NCI-H1930 (cell line): ENCODE measurements at places on chromosomes 4 and X.

DNA sequence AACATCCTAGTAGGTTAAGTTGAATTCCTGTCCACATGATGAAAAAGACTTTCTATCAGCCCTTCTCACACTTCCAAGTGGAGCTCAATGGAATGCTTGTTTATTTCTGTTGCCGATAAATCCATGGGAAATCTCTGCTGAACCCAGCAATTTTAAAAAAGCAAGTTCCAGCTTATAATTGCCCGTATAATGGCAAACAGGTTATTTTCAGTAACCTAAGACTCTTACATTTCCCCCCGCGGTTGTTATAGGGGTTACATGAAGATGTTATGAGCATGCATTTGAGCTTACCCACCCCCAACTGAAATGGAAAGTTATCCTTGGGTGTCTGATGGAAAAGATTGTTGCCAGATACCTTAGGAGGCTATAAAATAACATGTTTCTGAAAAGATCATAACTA is 136.2 kb downstream of the PALLD start:
- no peak for DNase-seq

GRCh38 chr4:64581422-64581821 is 172.2 kb upstream of the TECRL start:
- DNase-seq = no peak

GRCh38 chrX:10608099-10608498 is 12.3 kb downstream of the MID1 start:
- no peak for DNase-seq

DNA sequence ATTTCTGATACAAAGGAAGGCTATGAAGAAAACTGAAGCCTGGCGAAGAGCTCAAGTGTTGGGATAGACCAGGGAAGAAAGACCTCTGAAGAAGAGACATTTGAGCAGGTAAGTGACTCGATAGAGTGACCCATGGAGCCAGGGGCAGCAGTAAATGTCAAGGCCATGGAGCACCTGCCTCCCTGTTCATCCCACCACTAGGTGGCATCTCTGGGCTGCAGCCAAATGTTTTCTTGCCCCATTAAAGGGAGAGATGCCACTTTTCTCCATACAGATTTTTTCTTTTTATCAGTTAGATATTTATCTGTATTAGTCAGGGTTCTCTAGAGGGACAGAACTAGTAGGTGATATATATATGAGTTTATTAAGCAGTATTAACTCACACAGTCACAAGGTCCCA is 4.9 kb upstream of the ZNF81 start:
- DNase-seq = peak; percentile 3

DNA sequence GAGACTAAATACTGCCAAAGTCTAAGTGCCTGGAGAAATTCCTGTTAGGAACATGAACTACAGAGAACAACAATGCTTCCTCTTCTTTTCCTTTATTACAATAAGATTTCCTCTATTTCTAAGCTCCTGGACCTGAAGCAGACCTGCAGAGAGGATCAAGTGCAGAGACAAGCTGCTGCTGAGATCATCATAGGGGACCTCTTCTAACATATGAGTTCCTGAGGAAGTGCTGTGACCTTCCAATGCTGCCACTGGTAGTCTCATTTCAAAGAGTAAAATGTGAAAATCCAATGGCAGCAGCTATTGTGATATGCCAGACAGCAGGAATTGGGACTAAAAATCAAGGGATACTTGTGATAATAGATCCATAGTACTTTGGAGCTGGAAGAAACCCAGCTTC is 28.0 kb downstream of the CCNG2 start:
- DNase-seq = no peak

GRCh38 chr4:26870576-26871262 is 10.1 kb downstream of the STIM2 start:
- DNase-seq = no peak

DNA sequence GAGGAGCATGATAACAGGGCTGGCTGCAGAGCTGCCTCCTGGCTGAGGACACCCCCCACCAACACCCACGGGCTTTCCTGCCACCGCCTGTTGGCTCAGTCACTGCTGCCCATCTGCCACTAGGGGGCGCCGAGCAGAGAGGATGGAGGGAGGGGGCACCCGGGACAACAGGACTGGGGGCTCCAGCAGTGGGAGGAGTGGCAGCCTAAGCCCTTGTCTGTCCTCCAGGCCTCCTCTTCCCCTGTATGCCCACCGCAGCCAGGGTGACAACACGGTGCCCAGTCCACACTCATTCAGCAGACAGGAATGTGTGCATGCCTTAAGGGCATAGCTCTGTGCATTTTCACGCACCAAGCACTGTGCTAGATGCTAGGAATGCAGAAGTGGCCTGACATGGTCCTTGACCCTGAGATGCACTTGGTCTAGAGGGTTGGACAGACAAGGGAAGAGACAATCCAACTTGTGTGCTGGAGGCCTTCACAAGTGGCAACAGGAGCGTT is 149.9 kb downstream of the AMMECR1 start:
- peak; percentile 2 for DNase-seq

DNA sequence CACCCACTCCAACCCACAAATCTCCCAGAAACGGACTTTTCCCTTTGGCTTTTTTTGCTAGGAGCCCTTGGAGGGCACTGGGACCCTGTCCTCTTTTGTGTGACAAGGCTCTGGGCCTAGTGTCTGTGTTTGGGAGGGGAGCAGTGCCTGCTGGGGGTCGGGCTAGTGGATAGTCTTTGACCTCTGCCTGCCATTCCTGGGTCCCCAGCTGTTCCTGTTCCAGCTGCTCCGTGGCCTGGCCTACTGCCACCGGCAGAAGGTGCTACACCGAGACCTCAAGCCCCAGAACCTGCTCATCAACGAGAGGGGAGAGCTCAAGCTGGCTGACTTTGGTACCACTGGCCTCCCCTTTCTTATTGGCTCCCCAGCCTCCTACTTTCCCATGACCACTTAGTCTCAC is 6.7 kb upstream of the USP11 start:
- no peak for DNase-seq

DNA sequence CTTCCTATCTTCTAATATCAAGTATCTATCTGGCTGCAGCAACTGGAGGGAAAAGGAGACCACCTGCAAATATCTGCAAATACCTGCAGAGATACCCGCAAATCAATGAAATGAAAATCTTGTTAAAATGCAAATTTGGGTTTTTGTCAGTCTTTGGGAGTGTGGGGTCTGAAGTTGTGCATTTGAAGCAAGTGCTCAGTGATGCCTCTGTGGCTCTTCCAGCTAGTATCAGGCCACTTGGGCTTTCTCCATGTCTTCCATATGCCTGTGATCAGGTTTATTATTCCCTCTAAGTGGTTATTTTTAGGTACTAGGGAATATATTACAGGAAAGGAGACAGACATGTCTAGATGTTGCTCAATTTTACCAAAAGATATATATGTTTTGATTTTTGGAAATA is 880.3 kb downstream of the ADGRL3 start:
- no peak for DNase-seq

- no peak for DNase-seq
Observed at GRCh38 chr4:14520171-14520570, 482.1 kb upstream of the CPEB2 start.

GRCh38 chr4:171390626-171391025 is 422.6 kb upstream of the GALNTL6 start:
- DNase-seq = no peak

DNA sequence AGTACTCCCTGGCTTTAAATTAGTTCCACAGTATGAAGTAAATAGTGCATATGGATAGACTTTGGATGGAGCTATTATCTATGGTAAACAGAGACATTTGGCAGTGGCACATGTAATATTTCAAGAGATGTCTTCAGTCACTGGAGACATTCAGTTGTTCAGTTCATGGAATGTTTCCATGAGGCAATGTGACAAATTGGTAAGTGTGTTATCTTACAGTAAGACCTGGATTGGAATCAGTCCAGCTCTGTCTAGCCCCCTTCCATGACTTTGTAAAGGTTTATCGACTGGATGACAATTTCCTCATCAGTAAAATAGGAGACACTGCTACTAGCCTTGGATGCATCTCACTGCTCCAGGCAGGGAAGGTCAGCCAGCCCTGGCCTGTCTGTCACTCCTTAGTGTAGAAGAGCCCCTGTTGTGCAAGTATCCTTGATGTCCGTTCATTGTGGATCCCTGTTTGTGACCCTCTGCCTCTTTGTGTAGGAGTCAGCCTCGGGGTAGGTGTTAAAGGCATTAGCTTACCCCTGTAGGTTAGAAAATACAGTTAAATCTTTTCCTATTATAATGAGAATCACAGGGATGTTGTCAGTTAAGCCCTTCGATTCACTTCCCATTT is 335.9 kb downstream of the ANK2 start:
- DNase-seq = no peak

- DNase-seq = no peak
Observed at GRCh38 chrX:17964871-17965270, 103.8 kb upstream of the RAI2 start.

- DNase-seq = no peak
Observed at GRCh38 chr4:6239968-6240367, 29.7 kb upstream of the WFS1 start.

DNA sequence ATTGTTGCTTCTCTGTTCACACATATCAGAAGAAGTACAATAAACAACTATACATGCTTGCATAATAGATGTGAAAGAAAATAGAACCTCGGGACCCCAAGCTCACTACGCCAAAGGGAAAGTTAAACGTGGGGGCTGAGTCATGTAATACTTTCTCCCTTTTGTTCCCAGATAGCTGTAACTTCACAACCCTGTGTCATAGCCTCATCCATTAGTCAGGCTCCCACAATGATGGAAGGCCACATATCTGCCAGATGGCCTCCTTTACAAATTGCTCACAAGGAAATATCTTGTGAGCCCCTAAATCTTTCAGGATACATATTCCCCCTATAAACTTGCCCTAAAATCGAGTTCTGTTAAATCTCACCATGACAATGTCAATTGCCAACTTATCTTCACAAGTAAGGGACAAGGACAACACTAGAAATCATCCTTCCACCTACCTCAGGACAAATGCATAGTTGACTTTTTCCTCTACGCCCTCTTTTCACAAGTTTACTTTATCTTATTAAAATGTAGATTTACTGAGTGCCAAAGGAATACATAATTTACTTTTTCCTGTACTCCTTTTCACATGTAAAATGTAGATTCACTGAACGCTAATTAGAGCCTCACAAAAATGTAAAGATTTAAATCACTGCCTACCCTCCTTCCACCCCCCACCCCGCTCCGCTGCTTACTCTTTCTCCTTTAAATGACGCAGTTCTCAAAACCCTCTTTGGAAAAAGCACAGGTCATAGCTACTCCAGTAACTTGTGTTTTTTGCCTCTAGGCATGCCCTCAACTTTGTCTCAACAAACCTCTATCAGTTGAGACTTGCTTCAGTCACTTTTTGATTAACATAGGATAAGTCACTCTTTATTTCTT is 477.1 kb downstream of the DTHD1 start:
- no peak for DNase-seq

- no peak for DNase-seq
Observed at GRCh38 chr4:182518421-182518820, 275.2 kb downstream of the TENM3 start.

DNA sequence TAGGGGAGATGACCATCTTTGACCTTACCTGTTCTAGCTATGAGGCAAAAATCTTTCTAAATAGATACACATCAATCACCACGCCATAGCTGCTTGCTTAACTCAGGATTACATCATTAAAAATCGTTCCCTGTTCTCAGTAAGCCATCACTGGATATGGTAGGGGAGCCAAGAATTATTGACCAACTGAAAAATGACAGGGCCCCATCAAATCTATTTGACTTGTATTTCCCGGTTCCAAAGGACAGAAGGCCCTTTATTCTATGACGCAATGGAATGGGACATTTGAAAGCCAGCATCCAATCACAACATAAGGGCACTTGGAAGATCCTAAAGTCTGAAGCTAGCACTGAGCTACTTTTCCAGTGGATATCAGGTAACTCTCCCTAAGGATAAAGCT is 75.6 kb upstream of the NOCT start:
- DNase-seq = no peak

DNA sequence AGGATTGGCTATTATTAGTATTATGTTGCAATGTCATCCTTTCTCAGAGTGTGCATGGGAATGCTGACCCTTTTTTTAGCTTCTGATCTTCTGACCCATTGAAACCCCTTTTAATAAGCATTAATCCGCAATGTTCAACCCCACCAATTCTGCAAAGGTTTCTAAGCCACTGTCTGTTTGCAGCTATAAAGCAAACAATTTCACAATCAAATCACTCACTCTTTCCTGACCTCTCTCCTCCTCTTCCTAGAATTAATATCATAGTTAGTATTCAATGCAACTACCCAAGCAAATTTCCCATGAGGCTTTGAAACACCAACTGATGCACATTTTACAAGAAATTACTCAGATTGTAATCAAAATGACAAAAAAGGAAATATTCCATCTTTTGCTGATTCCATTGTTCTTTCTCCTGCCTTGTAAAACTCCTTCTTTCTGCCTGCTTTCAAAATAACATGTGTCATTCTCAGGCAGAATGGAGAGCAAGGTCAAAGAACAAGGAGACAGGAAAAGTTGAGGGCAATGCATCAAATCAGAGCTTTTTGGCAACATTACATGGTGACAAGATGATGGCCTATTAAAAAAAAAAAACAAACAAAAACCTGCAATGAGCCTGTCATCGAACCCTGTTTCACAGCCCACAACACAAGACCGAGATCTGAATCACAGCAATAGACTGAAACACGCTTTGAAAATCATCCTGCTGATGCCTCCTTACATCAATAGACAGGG is 253.2 kb upstream of the AR start:
- DNase-seq = no peak

DNA sequence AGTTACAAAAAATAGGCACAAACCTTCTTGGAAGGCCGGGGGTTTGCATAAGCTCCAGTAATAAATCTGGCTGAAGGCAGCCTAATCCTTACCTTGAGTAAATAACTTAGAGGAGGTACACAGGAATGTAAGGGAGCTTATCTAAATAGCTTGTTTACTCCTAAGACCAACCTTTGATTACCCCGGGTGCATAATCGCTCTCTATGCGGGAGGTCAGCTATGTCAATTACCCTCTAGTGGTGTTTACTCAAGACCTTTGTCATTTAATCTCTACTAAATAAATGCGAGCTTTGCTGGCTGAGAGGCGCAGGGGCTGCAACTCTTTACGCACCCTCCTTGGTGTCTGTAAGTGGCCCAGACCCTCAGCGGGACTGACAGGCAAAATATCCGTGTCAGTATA is 50.2 kb upstream of the MAP9 start:
- DNase-seq = no peak

DNA sequence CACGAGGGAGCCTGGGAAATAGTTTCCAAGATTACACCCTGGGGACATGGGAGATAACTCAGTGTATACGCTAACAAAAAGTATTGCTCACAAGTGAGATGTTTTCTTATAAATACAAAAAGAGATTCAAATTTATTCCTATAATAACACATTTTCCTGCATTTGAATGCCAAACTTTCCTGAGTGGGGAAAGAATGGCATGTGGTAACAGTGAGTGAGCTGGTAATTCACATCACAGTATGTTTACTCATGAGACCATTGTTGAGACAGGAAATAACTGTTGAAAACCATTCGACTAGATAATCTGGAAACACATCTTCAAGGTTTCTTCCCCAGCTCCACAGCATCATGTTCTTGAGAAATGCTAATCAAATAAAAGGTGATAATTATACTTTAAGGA is 109.1 kb downstream of the TASL start:
- DNase-seq = no peak

- no peak for DNase-seq
Observed at GRCh38 chr4:154205471-154205870, 286.1 kb downstream of the DCHS2 start.
